ENCODE measurements at places on chromosomes 1 and 21.
A peak's percentile ranks its signal among the peaks of the same experiment; 100 is the strongest.

GRCh38 chr1:70707214-70707613 lies 296.1 kb downstream of the CTH start:
- no peak for DNase-seq

- DNase-seq: no peak
Measured at GRCh38 chr1:206074839-206075238, 21.9 kb downstream of the RHEX start.

- DNase-seq: no peak
Measured at GRCh38 chr1:71083271-71083670, 2.4 kb upstream of the ZRANB2 start.

- no peak for DNase-seq
Measured at GRCh38 chr1:7517611-7518330, 253.3 kb upstream of the VAMP3 start.

DNA sequence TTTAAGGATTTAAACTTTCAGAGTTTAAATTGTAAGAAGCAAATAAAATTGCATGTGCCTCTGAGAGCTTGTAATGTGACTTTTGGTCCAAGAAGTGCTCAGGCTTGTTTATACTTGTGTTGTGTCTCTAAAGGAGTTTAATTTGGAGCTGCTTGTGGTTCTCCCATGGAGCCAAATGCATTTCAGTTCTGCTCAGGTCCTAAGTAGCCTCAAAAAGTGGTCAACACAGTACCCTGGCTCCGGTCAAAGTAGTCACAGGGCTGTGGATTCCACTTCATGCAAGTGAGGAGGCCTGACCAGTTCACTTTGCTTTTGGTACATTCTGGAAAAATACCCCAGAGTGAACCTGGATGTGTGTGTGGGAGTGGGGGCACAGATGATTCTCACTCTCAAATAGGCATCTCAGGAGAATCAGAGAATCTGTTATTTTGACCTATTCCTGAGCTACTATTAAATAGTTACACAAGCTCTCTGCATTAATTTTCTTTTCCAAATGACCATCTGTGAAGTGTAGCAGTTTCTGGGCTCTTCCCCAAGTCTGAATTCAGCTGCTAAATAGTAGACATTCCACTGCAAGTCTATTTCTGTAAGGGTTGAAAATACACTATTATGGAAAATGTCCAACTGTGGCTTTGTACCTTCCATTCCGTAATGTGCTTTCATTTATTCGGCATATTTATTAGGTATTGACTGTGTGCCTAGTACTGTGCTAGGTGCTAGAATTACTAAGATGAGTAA lies 31.7 kb upstream of the AGO1 start:
- no peak for DNase-seq

DNA sequence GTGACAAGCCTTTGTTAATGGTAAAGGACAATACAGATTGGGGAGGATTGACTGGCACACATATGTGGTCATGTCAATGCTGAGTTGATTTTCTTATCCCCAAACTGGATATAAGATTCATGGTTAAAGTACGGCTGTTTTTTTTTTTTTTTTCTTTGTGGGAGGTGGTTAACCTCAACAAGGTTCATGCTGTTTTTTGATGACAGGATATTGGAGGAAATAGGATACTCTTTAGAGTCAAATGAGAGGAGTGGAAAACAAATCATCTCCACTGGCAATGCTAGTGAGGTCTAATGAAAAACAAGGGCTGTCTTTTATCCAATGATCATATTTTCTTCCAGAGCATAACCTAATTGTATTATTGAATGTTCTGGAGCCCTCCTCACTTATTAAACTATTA lies 140.2 kb downstream of the FAM78B start:
- DNase-seq: no peak

DNA sequence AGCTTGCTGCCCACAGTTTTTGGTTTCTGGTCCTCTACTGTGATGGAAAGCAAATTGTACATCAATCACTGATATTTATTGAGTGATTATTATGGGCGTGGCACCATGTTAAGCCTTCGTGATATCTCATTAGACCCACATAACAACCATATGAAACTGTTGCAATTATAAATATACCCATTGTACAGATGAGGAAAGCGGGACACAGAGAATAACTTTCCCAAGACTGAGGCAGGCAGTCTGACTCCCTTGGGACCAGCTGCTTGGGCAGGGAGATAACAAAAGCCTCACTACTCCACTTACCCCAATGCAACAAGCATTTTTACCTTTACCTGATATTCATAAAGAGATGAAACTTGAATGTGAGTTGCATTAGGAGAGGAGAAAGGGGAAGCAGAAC lies 4.3 kb upstream of the CASZ1 start:
- DNase-seq: no peak

DNA sequence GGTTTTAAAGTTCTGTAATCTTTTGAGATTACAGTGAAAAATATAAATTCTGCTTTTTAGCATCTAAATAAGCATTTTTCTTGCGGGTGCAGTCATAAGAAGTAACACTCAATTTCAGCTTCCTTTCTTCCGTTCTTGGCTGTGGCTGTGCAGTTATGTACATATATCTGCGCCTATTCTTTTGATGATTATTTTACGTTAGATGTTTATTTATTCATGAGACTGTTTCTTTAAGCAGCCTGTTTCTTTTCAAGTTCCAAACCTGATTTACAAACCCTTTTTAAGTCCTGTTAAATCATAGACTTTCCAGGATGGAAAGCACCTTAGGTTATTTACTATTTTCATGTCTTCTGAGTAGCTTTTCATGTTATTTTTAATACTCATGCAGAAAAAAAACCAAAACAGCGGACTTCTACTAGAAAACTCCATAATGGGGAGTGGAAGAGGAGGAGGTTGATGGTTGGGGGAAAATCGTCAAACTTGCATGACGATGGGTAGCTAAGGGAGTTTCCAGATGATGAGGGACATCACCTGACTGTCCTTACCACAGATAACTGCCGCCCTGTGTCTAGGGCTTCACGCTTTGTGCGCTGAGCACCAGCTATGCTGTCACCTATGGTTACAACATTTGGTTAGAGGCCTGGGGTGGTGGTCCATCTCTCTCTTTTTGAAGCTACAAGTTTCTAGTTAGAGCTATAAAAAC lies 2.6 kb downstream of the PRDM2 start:
- DNase-seq: peak; percentile 20

- no peak for DNase-seq
Measured at GRCh38 chr1:207941665-207942064, 30.7 kb upstream of the CD34 start.

DNA sequence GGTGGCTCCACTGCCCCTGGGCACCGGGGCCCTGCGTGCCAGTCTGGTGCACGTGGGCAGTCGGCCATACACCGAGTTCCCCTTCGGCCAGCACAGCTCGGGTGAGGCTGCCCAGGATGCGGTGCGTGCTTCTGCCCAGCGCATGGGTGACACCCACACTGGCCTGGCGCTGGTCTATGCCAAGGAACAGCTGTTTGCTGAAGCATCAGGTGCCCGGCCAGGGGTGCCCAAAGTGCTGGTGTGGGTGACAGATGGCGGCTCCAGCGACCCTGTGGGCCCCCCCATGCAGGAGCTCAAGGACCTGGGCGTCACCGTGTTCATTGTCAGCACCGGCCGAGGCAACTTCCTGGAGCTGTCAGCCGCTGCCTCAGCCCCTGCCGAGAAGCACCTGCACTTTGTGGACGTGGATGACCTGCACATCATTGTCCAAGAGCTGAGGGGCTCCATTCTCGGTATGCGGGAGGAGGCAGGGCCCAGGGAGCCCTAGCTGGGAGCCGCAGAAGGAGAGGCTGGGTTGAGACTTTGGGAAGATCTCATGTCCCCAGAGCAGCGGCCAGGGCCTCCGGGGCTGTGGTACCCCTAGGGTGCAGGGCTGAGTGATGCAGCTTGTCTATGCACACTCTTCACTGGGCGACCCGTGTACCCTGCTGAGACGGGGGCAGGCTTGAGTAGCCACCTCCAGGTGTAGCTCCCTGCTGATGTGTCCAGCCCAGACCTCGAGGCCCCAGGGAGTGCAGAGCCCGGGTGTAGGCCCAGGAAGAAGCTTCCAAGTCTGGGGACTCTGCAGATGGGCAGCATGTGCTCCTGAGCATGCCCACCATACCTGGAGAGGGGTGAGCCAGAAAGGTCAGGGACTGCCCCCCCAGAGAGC lies 1.8 kb downstream of the VWA1 start:
- DNase-seq: no peak

DNA sequence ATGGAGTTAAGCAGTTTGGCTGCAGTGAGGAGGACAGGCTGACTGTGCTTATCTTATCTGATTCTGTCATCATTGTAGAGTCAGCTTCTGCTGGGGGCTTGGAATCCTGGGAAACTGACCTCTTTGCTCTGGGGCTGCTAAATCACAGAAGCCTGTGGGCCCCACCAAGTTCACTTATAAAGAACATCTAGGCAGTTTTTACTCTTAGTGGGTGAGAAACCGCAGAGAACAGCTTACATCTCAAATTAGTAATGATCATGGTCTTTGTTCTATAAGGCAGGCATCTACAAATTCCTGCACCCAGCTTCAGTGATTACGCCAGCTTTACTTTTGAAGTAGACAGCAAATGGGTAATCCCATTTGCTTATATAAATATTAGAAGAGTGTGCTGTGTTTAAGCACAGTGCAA lies 75.7 kb downstream of the ZC3H11B start:
- no peak for DNase-seq

GRCh38 chr1:6602669-6603237 lies at the start of gene KLHL21:
KLHL21 (minus strand) TSS chr1:6602869; CDS start chr1:6602817, 52 bp downstream.
- DNase-seq: peak; percentile 81

- DNase-seq: no peak
Measured at GRCh38 chr1:236913371-236914037, 90.7 kb downstream of the MT1HL1 start.

- no peak for DNase-seq
Measured at GRCh38 chr1:65343286-65343685, 33.9 kb downstream of the DNAJC6 start.

DNA sequence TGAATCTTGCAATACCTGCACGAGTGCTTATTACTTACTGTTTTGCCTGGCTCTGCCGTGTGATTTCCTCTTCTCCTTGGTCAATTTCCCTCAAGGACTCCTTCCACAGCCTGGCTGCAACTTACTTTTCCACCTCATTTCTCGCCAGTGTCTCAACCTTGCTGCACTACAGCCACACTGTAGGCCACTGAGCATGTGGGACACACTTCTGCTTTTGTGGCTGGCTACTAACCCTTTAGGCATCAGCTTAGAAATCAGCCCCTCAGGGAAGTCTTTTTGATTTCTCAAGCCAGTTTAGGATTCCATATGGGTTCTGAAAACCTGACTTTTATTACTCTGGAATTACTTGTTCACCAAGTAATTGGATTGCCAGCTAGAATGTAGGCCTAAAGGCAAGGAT lies 5.2 kb upstream of the DMRTB1 start:
- no peak for DNase-seq

- no peak for DNase-seq
Measured at GRCh38 chr21:41605178-41605933, 97.4 kb upstream of the TMPRSS2 start.

DNA sequence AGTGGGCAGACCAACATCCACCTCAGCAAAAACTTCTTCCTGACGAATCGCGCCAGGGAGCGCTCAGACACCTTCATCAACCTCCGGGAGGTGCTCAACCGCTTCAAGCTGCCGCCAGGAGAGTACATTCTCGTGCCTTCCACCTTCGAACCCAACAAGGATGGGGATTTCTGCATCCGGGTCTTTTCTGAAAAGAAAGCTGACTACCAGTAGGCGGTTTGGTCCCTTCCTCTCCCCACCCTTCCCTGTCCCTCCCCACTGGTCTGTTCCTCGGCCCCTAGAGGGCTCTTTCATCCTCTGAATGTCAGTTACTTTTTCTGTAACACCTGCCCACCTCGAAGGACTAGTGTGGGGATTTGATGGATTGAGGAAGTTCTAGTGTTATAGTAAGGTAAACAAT lies 46.9 kb downstream of the CAPN2 start:
- DNase-seq: no peak
